ENCODE measurements at places on chromosomes 7 and 10.

- DNase-seq = no peak
These were observed 604.3 kb upstream of the GALNT17 start for GRCh38 chr7:70527520-70528115.

GRCh38 chr10:119538632-119539358, 3.7 kb downstream of the RGS10 start:
- no peak for DNase-seq

DNA sequence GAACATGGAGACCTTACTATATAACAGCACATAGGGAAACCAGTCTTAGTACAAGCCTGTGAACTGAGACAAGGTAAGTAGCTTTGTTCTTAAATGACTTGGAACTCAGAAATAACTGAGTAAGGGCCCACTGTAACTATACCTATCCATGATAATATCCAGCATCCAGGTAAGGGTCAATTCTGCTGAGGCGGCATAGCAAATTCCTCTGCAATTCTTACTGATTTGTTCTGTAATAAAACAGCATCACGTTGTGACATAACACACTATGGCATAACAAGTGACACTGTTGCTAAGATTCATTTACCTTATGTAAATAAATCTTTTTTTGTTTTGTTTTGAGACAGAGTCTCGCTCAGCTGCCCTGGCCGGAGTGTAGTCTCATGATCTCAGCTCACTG, 97.4 kb downstream of the JMJD1C start:
- no peak for DNase-seq

- DNase-seq = no peak
These were observed 116.0 kb upstream of the PDLIM1 start for GRCh38 chr10:95406651-95407280.

DNA sequence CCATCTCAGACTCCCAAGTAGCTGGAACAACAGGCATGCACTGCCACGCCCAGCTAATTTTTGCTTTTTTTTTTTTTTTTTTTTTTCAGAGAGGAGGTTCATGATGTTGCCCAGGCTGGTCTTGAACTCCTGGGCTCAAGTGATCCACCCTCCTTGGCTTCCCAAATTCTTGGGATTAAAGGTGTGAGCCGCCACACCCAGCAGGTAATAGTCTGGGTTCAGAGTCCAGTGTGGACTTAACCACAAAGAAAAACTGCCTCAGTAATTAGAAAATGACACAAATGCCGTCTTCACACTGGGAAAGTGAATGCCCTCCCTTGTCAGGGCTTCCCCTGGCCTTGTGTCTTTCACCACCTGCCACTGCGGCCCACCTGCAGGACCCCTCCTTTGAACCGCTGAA, 101.1 kb downstream of the RAB11FIP2 start:
- DNase-seq = no peak

DNA sequence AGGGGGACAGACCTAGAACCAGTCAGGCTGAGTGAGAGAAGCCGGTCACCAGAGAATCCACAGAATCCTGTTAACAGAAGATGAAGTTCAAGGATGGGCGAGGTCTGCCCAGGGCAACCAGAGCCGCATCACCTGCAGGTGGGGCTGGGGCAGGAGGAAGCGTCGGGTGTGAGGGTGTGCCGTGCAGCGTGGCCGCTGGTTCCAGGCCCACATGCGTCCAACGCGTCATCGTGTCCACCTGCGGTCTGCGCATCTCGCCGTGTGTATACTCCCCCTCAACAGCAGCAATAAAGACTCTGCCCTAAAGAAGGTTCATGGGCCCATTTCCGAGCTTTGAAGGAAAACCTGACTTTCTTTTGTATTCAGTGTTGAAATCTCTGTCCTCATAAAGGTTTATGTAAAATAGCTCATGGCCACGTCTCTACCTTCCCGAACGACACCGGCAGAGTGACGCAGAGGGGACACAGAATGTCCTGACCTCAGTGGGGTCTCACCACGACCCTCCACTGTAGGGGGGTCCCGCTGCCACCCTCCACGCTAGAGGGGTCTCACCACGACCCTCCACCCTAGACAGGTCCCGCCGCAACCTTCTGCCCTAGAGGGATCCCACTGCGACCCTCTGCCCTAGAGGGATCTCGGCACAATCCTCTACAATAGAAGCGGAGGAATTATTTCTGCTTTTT, 446.9 kb downstream of the PTPRN2 start:
- no peak for DNase-seq

GRCh38 chr10:130193493-130194193, 57.5 kb downstream of the GLRX3 start:
- DNase-seq = no peak

DNA sequence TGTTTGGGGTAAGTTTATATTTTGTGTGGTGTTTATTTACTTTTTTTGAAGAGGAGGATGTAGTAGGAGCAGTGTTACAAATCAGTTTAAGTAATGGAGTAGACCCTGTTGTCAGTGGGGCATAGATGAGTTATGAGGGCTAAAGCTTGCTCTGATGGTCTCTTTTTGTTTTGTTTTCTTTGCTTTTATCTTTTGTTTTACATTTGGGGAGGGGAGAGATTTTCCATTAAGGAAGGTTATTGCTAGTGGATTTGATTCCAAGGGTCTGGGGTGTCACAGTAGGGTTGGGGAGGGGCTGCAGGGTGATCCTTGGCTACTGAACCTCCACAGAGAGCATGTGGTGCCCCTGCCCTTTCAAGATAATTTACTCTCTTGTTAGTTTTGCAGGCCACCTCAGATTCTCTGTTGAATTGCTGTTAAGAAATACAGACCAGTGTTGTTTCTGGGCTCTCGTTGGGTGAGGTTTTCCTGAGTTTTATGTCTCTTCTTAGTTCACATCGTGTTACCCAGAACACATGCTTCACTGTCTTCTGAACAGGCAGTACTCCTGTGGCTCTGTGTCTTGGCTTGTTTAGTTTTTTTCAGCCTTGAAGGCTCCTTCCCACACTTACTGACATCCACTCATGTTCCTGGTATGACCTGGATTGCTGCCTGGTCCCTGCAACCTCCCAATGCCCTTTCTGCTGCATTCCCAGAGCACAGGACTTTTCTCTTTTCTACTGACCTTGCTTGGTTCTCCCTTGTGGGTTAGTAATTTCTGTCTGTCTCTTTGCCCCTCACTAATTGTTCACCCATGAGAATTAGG, 4.2 kb downstream of the KIFBP start:
- DNase-seq = peak; percentile 34

GRCh38 chr10:17580885-17581284, 36.3 kb downstream of the HACD1 start:
- DNase-seq = no peak

- no peak for DNase-seq
These were observed 34.5 kb upstream of the BPGM start for GRCh38 chr7:134612197-134612596.

DNA sequence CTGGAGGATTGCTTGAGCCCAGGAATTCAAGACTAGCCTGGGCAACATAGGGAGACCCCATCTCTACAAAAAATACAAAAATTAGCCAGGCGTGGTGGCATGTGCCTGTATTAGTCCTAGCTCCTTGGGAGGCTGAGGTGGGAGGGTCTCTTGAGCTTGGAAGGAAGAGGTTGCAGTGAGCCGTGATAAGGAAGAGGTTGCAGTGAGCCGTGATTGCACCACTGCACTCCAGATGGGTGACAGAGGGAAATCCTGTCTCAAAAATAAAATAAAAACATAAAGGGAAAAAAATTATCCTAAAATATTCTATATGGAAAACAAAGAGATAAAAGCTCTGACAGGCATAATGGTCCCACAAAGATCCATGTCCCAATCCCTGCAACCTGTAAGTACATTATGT, 87.9 kb upstream of the KAT6B start:
- no peak for DNase-seq

- DNase-seq = no peak
These were observed 73.5 kb upstream of the MACROH2A2 start for GRCh38 chr10:69979174-69979573.

- no peak for DNase-seq
These were observed 91.4 kb upstream of the ZPBP start for GRCh38 chr7:50184271-50184990.
